ENCODE measurements at places on chromosomes 5 and 9.

DNA sequence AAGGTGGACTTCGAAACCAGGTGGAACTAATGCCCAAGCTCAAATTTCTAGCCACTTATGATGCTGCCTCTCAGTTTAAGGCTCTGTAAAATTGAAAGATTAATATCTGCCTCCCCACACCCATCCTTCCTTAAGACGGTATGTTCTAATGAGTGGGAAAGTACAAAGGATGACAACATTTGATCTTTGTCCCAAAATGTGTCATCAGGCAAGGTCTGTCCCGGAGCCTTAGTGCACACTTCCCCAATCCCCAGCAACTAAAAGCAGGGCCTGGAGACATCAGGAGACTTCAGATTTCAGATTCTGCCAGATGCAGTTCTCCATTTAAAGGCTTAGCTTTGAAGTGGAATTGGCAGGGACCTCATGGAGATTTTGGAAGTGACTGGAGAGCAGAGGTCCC is 316.5 kb downstream of the ASTN2 start:
- no peak for DNase-seq

DNA sequence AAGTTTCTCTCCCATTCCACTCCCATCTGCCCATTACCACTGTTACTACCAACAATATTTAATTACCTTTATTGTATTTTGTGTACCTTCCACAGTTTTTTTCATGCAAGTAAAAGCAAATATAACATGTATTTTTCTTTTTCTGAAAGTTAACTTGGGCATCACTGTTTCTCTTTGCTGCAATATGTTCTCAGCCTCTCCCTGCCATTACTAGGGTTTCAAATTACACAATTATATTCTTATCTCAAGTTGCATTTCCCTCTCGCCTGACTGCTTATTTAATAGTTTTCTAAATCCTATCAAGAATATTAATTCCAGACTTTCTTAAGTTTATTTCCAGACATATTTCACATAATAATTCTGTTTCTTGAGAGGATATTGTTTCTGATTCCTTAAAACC is 46.9 kb upstream of the GAS1 start:
- no peak for DNase-seq

DNA sequence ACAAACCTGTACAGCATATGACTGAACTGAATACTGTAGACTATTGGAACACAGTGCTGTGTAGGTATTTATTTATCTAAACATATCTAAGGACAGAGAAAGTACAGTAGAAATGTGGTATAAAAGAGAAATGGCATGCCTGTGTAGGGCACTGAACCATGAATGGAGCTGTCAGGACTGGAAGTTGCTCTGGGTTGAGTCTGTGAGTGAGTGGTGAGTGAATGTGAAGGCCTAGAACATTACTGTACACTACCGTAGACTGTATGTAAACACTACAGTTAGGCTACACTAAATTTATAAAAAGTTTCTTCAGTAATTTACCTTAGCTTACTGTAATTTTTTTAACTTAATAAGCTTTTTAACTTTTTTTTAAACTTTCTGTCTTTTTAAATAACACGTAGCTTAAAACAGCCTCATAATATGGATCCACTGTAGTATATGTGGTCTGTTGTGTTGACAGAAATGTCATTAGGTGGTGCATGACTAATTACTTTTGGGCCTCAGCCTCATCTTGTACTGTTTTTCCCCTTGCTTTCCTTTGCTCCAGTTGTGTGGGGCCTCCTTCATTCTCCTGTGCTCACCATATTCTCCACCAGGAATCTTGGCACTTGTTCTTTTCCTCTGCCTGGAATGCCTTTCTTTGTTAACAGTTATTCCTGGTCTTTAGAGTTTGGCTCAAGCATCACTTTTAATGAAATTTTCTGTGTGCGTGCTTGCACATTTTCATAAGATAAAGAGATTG is 8.8 kb downstream of the SPIN1 start:
- DNase-seq = no peak

GRCh38 chr9:546797-547223 is 294.7 kb upstream of the DMRT1 start:
- DNase-seq = peak; percentile 8

DNA sequence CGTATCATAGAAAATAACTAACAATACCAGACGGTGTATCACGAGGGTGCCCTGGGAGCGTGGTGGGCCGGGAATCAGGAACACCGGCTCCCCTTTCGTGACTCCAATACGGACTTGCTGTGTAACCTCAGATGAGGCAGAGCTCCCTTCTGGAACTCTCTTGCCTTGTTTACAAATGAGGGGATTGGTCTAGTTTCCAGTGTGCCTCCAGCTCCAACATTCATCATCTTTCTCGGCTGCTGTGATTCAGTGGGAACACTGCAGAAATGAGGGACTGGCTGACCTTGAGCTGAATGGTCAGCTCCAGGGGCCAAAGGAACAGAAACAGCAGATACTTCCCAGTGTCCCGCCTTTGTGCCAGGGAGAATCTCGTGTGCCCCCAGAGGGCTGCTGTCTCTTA is 22.6 kb upstream of the TGFBI start:
- DNase-seq = peak; percentile 49

GRCh38 chr5:52867809-52868208 is 80.1 kb downstream of the ITGA1 start:
- DNase-seq = no peak

GRCh38 chr5:122362361-122362760 is 50.3 kb downstream of the SNCAIP start:
- no peak for DNase-seq

Data from gastrocnemius medialis (tissue), 4 donors.